MCF 10A (cell line): ENCODE measurements at places on chromosomes 2 and 18. TPM values are rescaled to one million over a fixed set of nuclear protein-coding genes. Genes with fewer than 3 reads are reported as not detected.

Gene NPHP1
- total RNA-seq = 3.1 and 5.9 TPM in 2 replicates

Gene TNP1
- total RNA-seq = not detected in 2 replicates

Gene EDAR
- total RNA-seq = 0.14 and 0.37 TPM in 2 replicates

- no peaks in the 10 kb centered on the region for H3K36me3 ChIP-seq
- no peak overlapping the region for H3K4me3 ChIP-seq
- peaks cover 73% of the 10 kb centered on the region for H3K27me3 ChIP-seq
- peaks cover 6% of the 10 kb centered on the region for H3K4me1 ChIP-seq
Observed at GRCh38 chr2:199734011-199734410, 117.0 kb downstream of the FTCDNL1 start.

- H3K4me1 ChIP-seq = peaks cover 9% of the 10 kb centered on the region
- H3K4me3 ChIP-seq = no peak overlapping the region
Observed at GRCh38 chr2:226578373-226578772, 221.2 kb downstream of the IRS1 start.

DNA sequence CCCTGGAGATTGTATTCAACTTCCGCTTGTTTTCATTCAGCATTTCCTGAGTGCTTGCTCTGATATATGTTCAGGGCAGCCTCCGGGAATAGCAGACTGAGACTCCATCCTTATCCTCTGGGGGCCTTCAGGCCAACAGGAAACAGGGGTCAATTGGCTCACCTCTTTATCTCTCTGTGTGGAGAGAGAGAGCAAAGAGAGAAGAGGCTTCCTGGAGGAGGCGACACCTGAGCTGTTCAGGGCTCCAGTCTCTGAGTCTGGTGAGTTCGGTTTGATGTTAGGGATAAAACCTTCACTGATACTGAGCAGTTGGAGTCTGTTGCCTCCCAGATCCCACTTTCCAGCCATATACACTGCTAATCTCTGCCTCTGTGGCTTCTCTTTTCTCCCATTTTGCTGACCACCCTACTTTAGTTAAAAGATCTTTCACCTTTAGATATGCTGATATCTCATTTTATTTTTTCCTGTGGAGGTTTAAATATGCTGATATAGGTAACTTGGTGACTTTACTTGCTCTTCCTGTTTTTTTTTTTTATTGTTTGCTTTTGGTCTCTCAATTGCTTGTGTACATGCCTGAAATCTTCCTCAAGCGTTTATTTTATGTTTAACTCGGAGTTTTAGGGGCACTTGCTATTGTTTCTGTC lies 56.9 kb downstream of the KCNS3 start:
- no peak for DNase-seq
- no peaks in the 10 kb centered on the region for H3K4me1 ChIP-seq
- no peak overlapping the region for H3K4me3 ChIP-seq
- no peaks in the 10 kb centered on the region for H3K36me3 ChIP-seq
- H3K27ac ChIP-seq = no peak overlapping the region
- no peaks in the 10 kb centered on the region for H3K27me3 ChIP-seq

- H3K36me3 ChIP-seq = peaks cover 6% of the 10 kb centered on the region
- DNase-seq = no peak
- no peaks in the 10 kb centered on the region for H3K27me3 ChIP-seq
Observed at GRCh38 chr2:45892757-45893156, 241.3 kb downstream of the PRKCE start.

DNA sequence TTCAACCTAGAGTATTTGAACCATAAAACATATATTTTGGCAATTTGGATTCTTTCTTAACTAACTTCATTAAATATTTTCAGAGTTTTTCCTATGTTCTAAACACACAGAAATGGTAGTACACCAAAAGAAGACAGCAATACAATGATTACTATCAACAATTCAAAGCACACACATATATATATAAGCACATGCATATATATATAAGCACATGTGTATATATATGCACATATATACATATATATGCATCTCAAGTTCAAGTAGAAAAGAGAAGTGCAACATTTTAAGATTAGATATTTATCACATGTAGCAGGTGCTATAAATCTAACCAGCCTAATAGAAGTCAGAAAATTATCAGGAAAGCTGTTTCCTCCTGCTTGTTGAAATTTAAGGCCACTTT lies 320.9 kb upstream of the FSIP2 start:
- H3K27ac ChIP-seq = no peak overlapping the region
- no peak overlapping the region for H3K4me3 ChIP-seq
- H3K36me3 ChIP-seq = no peaks in the 10 kb centered on the region
- no peaks in the 10 kb centered on the region for H3K27me3 ChIP-seq
- no peak for DNase-seq
